ENCODE measurements at places on chromosomes 11 and 22. TPM values are rescaled to one million over a fixed set of nuclear protein-coding genes. Genes with fewer than 3 reads are reported as not detected.

- H3K4me3 ChIP-seq = no peak overlapping the region
- no peak overlapping the region for H3K27ac ChIP-seq
- no peaks in the 10 kb centered on the region for H3K4me1 ChIP-seq
- H3K27me3 ChIP-seq = peaks cover 46% of the 10 kb centered on the region
- DNase-seq = no peak
- H3K36me3 ChIP-seq = no peaks in the 10 kb centered on the region
Observed at GRCh38 chr22:23574877-23575276, 5.2 kb downstream of the IGLL1 start.

GRCh38 chr11:34216706-34217105, 111.3 kb downstream of the NAT10 start:
- H3K27ac ChIP-seq = no peak overlapping the region
- H3K27me3 ChIP-seq = no peaks in the 10 kb centered on the region
- H3K4me1 ChIP-seq = no peaks in the 10 kb centered on the region
- no peak overlapping the region for H3K4me3 ChIP-seq

- H3K36me3 ChIP-seq = no peaks in the 10 kb centered on the region
- no peak overlapping the region for H3K27ac ChIP-seq
- H3K4me3 ChIP-seq = no peak overlapping the region
- no peak for DNase-seq
Observed at GRCh38 chr11:86623041-86623621, 49.3 kb downstream of the ME3 start.

GRCh38 chr22:19959043-19959586, 17.5 kb upstream of the TXNRD2 start:
- no peaks in the 10 kb centered on the region for H3K36me3 ChIP-seq
- H3K27ac ChIP-seq = no peak overlapping the region
- no peak for DNase-seq
- H3K27me3 ChIP-seq = no peaks in the 10 kb centered on the region
- H3K4me3 ChIP-seq = no peak overlapping the region

GRCh38 chr11:125910226-125910849, 6.0 kb downstream of the DDX25 start:
- H3K36me3 ChIP-seq = no peaks in the 10 kb centered on the region
- DNase-seq = no peak
- peaks cover 46% of the 10 kb centered on the region for H3K27me3 ChIP-seq

MMP8 gene
- total RNA-seq = not detected

ANO1 gene
- not detected for total RNA-seq
